ENCODE measurements at places on chromosomes 7 and 10.

GRCh38 chr10:126475074-126475691, 86.9 kb upstream of the ADAM12 start:
- DNase-seq, result no peak

DNA sequence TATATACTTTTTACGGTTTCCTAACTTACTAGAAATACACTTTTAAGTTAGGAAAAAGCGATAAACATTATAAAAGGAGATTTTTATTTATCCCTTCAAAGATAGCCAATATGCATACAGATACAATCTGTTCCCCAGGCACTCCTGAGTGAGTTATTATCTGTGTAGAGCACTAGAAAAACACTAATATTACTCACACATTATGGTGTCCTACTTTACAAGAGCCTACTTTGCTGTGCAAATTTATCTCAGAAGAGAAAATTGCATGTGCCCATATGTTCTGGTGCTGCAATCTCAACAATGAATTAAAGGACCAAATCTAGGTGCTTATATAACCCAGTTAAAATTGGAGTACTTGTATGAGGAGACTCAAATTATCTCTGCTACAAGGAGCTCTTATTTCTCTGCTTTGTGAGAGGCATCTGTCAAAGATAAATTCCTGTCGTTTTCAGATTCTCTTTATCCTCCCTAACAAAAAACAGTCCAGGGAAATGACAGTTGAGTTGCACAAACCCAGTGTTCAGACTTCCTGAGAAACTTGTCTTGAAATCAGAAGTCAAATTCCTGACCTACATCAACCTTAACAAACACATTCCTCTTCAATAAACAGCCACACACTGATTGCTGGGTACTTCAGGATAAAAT, 28.9 kb downstream of the CPA1 start:
- DNase-seq, result no peak

DNA sequence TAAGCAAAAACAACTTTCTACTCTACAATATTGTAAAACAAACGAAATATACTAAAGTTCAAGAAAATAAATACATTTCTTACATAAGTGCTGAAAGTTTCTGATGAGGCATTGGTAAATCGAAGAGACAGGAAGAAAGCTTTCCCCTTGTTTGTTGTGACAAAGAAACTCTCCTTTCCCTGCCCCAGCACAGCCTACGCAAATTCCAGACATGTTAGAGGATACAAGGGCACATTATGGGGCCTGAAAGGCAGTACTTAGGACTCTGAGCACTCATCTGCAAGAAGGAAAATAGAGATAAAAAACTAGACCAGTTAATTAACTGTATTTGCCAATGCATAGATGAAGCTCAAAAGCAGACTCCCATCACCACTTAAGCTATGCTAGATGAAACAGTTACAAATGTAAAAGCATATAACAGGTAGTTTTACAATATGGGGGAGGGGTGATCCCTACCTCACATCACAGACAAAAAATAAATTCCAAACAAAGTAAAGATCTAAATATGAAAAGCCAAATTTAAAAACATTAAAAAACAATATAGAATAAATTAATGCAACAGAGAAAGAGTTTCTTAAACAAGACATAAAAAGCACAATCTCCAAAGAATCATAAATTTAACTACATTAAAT, 21.8 kb downstream of the ARHGAP19 start:
- no peak for DNase-seq

DNA sequence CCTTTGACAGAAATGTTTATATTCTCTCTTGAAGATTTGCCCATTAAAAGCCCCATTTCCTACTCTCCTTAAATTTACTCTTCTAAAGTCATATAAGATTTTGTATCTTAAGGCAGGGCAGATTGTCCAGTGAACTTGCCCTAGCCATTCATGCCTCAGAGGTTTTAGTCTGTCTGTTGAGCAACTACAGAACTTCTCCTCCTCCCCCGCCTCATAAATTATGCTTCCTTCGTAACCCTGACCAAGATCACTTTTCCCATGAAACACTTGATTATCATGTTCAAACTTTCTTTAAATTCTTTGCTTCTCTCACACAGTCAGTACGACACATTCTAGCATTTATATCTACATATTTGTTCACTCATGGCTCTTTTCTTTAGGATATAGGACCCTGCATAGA, 621.3 kb downstream of the ANKRD7 start:
- DNase-seq, result no peak

- no peak for DNase-seq
These were observed 40.7 kb downstream of the GPRIN2 start for GRCh38 chr10:46515793-46516192.

GRCh38 chr7:92761391-92762097, 74.8 kb downstream of the CDK6 start:
- no peak for DNase-seq

DNA sequence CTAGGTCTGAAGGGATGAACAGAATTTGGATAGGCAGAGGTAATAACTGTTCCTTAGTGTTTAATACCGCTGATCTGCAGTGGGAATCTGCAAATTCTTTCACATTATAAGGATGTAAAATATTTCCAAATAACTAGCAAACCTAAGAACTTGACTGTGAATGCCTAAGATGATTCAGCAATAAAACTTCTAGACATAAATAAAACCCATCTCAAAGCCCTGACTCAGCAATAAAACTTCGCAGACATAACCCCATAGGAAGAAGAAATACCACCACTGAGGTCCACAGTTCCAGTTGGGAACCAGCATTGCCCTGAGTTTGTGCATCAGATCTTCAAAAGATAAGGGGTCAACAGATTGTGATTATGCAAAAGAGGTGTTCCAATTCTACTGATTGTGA, 354.2 kb downstream of the GFRA1 start:
- no peak for DNase-seq

- no peak for DNase-seq
These were observed 408.1 kb downstream of the GATA3 start for GRCh38 chr10:8462565-8462964.

GRCh38 chr7:100007887-100008286, 7.5 kb upstream of the ZKSCAN1 start:
- no peak for DNase-seq
